ENCODE measurements at places on chromosomes 6 and 20.

- no peak for DNase-seq
Measured at GRCh38 chr20:20765696-20766365, 53.4 kb upstream of the RALGAPA2 start.

DNA sequence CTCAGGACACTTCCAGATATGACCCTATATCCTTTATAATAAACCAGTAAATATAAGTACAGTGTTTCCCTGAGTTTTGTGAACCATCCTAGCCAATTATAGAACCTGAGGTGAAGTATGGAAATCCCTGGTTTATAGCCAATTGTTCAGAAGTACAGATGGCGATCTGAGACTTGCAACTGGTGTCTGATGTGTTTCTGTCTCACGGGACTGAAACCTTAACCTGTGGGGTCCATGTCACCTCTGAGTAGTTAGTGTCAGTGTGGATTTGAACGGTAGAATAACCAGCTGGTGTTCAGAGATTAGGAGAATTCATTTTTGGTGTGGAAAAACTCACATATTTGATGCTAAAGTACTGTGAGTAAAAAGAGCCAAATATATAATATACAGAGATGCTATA is 606.6 kb downstream of the MAFB start:
- no peak for DNase-seq

DNA sequence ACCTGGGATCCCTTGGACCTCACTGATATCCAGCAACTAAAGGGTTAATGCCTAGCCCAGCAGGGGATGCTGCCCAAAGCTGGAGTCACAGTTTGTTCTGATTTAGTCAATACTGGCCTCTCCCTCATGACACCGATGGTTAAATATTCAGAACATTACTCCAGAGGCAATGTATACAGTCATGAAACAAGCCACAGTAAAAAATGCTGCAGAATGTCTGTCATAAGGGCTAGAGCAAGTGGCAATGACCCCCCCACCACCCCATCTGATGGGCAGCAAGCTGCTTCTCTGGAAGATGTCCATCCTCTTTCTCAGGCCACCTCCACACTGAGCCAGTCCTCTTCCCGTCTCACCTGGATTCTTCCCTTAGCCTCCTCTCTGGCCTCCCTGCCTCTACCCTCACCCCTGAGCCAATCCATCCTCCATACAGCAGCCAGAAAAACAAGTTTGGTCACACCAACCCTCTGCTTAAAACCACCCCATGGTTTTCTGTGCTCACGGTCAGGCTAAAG is 99.0 kb upstream of the KCNG1 start:
- DNase-seq, result no peak

- DNase-seq, result no peak
Measured at GRCh38 chr6:125570526-125570925, 178.9 kb upstream of the HEY2 start.

DNA sequence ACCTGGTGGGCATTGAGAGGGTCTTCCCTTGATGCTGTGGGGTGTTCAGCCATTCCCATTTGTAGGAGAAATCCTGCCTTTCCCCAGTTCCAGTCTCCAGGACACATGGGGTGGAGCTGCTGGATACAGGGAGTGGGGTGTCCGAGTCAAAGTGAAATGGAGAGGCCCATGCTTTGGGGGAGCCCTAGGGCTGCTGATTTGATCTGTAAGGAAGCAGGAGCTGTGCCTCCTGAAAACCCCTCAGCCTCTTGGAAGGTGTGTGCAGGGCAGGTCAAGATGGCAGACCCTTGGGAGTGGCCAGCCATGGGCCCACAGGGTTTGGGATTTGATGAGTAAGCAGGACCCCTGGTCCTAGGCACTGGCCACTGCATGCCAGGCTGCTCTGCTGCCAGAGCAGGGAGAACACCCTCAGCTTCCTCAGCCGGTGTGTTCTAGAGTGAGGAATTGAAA is 82.0 kb downstream of the SERAC1 start:
- DNase-seq, result no peak

DNA sequence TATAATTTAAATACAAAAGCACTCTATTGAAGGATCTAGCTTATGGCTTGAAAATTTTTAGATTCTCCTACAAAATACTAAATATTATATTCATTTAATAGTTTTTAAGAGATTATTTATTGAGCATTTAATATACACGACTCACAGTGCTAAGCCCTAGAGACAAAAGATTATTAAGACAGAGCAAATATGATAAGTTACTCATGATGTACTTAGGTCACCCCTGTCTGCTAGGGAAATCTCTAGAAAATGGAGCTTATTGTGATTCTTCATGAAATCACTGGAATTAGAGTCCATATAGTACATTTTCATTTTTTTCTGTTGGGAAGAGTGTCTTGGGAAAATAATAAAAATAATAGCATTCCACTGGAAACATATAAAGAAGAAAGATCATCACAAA is 37.8 kb downstream of the BEND6 start:
- no peak for DNase-seq

GRCh38 chr20:48928832-48929725 is 7.6 kb downstream of the ARFGEF2 start:
- DNase-seq, result no peak

DNA sequence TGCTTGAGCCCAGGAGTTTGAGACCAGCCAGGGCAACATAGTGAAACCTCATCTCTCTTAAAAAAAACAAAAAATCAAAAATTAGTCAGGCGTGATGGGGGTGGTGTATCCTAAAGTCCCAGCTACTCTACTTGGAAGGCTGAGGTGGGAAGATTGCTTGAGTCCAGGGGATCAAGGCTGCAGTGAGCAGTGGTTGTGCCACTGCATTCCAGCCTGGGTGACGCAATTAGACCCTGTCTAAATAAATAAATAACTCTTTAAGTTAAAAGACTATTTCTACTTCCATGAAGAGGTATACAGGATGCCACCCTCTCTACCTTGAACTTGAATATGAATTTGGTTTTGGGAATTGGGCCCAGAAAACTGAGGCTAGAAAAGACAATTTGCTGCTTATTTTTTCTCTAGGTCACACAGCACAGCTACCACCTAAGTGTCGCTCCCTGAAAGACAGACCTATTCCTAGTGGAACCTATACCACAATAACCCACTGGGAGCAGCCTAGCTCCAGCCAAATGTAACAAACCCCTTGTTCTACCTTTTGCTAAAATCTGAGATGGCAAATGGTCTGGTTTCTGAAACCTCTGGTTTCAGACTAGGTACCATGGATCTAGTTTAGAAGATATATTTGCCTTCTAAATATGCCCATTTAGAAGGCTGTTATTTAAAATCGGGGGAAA is 35.2 kb downstream of the HMGCLL1 start:
- no peak for DNase-seq

DNA sequence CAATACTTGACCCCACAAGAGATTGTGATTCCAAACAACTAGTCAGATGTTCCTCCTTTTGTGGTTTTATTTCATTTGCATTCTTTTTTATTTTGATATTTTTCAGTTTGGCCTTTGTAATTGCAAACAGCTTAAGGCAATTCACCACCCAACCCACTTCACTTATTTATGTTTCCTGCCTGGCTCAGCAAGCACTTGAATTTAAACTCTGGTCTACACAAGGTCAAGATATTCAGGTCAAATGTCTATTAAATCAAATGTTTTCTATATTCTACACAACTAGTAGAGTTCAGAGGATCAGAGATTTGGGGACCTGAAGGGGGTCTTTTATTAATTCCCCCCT is 100.1 kb downstream of the SGK1 start:
- DNase-seq, result no peak

GRCh38 chr6:124010574-124010973 is 206.9 kb downstream of the NKAIN2 start:
- DNase-seq, result no peak

GRCh38 chr6:36777801-36778200 is 61.4 kb downstream of the CPNE5 start:
- DNase-seq, result no peak

DNA sequence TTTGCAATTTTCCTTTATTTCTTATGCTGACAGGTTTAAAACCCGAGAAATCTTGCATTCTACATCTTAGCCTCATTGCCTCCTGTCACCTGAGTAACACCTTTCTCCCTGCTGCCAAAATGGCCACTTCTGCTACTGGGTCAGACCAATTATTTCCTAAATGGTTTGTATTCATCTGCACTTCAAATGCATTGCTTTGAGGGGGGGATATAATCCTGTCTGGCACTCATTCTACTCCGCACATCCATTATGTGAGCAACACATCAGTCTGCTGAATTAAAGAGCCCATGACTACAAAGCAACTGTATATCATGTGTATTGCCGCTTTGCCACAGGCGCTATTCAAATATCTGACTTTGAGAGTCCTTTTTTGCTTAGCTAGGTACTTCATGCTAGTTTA is 141.6 kb upstream of the TSHZ2 start:
- no peak for DNase-seq

DNA sequence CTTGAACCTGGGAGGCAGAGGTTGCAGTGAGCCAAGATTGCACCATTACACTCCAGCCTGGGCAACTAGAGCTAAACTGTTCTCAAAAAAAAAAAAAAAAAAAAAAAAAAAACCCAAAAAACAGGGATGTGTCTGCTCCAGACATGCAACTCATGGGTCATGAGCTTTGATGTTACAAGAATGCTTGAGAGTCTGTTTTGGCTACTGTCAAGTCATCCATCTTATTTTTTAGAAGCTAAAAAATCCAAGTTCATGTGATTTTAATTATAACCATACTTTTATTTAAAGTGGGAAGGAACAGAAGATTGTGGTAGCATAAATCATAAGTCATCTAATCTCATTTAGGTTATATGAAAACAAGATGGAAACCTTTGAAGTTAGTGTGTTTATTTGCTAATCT is 120.6 kb downstream of the PDE7B start:
- no peak for DNase-seq

GRCh38 chr6:17066610-17067009 is 35.2 kb upstream of the STMND1 start:
- DNase-seq, result no peak

DNA sequence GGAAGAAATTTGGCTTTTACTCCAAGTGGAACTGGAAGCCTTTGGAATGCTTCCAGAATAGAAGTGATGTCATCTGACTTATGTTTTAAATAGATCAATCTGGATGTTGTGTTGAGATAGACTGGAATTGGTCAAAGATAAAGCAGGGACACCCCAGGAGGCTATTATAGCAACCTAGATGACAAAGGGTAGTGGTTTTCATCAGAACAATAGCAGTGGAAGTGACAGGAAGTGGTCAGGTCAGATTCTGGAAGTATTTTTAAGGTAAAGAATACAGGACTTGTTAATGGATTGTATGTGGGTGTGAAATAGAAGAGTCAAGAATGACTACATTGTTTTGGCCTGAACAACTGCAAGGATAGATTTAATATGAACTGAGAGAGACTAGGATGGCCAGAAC is 191.4 kb downstream of the ADGRB3 start:
- no peak for DNase-seq

GRCh38 chr6:19865178-19865577 is 28.0 kb downstream of the ID4 start:
- DNase-seq, result no peak

DNA sequence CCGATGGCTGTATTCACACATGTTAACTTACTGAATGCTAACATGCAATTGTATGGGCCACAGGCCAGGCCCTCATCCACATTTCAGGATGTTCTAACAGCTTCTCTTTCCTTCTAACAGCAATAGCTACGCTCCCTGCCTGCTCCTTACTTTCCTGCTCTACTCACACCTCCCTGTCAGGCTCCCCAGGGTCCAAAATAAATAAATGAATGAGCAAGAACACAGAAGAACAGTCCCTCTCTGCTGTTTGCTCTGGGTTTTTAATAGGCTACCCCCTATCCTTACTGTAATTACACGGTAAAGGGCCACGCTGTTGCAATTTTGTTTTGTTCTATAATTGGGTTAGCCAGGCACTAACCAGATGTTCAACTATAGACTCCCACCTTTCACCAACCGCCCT is 135.6 kb downstream of the GMDS start:
- no peak for DNase-seq

- DNase-seq, result no peak
Measured at GRCh38 chr20:51446656-51447055, 95.9 kb downstream of the NFATC2 start.

- no peak for DNase-seq
Measured at GRCh38 chr6:149316108-149316727, 1.3 kb upstream of the TAB2 start.

DNA sequence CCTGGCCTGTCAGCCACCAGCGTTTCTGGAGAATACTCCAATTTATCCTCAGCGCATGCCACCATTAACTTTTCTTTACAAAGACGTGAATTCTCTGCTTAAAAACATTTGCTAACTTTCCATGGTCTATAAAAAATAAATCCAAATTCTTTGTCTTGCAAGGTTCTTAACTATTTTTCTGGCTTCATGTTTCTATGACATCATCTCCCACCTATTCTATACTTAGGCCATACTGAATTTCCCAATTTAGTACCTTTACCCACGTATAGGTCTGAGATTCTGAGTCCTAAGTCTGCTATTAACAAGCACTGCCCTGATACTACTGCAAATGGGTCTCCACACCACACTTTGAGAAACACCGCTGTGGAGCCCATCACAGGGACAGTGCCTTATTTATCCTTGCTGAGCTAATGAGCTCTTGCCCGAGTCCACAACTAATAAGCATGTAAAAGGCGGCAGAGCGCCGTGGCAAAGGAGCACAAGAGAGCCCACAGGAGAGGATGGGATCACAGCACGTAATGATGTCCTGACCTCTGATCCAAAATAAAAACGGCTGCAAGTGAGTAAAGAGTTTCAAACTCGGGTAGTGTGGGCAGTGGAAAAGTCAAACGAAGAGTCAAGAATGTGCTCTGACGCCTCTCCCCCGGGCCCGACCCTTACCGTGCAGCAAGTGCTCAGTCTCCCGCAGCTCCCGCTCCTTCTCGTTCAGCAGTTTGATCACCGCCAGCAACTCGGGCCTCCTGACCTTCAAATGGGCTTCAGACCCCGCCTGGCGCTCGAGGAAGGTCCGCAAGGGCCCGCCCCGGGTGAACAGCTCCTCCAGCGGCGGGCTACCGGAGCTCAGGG is 519 bp downstream of the MTRF1L start:
- no peak for DNase-seq

DNA sequence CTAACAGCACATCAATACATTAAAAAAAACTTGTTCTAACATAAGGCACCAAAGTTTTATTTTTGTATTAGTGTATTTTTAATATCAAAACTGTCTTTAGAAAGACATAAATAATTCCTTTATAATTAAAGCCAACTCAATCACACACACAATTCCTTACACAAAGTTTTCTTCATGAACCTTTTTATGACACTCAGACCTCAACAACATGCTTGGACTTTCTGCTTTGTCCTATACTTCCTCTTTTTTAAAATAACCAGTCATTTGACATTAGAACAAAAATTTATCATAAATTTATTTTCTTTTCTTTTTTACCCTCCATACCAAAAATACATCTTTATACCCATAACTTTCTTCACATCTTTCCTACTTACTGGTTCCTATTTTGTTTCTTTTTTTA is 292.0 kb upstream of the ARID1B start:
- no peak for DNase-seq

GRCh38 chr20:48002517-48002970 is 217.3 kb upstream of the SULF2 start:
- no peak for DNase-seq

DNA sequence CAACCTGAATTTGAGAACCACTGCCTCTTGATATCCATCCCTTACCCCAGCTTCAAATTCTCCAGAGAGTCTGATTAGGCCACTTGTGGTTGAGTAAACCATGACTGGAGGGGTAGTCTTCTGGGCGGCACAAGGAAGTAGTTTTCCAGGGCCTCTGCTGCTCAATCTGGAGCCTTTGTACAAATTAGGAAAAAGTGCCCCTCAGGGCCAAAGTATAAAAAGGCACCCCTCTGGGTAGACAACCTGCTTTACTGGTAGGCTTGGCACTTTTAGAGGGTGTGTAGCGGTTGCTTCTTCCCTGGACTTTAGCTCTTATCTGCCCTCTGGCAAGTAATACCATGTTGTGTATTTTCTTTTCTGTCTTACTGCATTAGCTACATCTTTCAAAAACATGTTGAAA is 32.9 kb upstream of the RPL7L1 start:
- DNase-seq, result no peak

All from activated effector memory CD4-positive, alpha-beta T cell treated with Interleukin-2 at 50 U/mL for 16 hours (primary cell).